ENCODE measurements at places on chromosomes 12 and 14.

DNA sequence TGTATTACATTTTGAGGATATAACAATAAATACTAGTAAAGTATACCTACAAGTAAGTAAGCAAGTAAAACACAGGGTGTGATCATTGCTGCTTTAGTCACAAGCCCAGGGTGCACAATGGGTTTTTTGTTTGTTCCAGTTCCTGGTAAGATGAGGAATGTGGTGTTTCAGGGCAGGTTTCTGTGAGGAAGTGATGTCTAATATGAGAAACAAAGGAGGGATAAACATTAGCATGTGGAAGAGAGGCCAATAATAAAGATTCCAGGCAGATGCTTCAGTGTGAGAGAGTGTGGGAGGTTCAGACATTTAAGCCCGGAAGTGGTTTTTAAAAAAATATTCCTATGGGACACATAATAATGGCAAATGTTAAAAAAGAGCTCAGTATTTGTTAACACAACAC lies 808.1 kb upstream of the USP15 start:
- no peak for DNase-seq

GRCh38 chr14:25086081-25086480 lies 36.1 kb upstream of the STXBP6 start:
- DNase-seq = no peak

DNA sequence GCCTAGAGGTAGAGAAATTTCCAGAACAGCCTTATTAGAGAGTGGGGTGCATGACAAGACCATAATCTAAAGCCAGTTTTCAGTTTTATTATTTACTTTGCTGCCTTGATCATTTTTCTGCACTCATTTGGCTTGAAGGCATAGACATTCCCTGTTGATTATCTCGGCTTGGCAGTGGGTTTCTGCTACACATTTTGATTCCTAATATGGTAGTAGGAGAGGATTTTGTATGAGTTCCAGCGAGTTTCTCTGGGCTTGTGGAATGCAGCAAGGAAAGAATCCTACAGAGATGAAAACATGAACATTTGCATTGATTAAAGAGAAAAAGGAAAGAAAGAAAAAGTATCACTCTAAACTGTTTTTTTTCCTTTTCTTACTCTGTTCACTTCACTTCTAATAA lies 281.2 kb downstream of the PAWR start:
- DNase-seq = no peak

DNA sequence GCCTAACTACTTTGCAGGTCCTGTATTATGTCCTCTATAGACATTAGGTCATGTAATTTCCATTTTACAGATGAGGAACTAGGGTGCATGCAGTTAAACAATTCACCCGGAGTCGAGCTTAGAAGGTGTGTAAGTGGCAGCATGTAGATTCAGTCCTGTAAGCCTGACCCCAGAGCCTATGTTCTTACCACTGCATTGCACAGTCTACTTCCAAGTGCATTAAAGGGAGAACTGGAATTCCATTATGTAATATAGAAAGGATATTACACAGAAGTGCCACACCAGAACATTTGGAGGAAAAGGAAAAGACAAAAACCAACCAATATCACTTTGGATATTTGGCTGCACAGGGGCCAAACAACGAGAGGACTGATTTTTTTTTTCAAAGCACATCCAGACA lies 1.2 kb downstream of the GLT8D2 start:
- DNase-seq = no peak

DNA sequence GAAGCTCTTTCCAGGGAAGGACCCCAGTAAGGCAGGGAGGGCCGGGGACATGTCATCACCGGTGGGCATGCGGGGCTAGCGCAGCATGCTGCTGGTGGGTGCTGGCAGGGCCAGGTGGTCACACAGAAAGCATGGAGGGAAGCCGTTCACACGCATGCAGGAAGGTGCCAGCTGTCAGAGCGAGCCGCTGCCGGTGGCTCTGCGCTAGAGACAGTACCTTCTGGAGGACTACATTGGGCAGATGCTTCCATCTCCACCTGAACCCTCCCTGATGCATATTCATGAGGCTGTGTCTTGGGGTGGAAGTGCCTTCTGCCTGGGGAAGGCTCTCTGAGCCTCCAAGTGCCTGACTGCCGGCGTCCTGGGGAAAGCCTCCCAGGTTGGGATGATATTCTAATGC lies 203.8 kb downstream of the CALM1 start:
- no peak for DNase-seq

DNA sequence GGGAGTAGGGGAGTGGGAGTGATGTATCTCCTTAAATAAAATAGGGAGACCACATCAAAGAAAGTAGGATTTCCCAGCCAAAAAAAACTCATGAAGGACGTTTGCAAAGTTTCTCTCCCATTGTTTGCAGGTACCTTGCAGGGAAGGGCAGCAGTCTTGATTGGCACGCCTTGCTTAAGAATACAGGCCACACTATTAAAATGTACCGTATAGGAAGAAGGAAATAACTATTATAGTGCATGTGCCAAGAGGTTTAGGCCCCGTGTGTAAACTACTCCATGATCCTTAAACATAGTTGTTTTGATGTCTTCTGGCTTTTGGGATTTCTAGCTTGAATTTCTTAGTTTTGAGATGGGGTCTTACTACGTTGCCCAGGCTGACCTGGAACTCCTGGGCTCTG lies 42.5 kb downstream of the PRORP start:
- no peak for DNase-seq

DNA sequence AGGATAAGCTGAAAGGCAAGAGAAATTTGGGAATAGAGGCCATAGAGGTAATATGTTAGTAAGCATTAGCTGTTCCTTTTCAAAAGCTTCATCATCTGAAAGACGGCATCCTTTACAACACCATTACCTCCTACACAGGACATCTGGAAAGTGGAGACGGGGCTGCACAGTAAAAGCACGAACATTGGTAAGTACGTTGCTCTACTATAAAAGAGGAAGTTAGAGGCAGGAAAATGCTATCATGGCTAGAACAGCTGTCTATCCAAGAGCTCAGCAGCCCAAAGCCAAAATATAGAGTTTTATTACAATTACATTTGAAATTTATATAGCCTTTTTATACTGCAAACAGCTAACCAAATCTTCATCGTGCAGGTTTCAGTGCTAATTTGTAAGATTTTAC lies 172.3 kb upstream of the GRIP1 start:
- no peak for DNase-seq

DNA sequence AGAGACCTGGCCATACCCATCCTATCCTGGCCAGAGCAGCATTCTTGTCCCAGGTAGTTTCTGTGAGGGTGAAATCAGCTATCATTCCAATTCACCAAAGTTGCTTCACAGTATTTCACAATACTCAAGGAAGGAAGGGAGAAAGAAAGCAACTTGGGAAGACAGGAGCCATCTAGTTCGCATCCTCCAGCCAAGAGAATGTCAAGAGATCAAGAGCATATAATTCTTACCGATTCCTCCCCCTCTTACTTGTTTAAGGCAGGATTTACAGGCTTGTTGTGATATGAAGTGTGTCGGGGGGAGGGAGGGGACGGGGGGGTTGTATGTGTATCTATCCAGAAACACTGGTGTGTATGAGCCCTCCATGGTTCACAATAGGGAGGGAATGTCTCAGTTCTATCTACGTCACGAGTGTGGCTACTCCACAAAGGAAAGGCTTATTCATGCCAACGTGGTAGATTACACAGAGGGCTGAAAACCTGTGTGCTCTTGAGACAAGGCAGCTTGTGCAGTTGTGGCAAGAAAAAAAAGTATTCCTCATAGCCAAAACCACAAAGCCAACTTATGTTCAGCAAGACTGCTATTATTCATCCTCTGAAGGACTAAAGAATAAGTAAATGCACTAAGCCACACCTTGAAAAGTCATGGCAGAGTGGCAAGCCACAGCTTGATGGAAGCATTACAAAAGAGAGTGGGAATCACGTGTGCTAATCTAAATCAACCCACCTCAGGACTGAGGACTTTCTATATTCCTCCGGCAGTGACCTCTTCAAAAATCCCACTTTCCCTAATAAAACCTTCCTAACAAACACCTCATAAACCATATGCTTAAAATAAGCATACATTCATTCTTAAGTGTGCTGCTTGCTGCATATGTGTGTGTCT lies 35.0 kb downstream of the CORO1C start:
- DNase-seq = no peak
